ENCODE measurements at places on chromosomes 2 and 18.

DNA sequence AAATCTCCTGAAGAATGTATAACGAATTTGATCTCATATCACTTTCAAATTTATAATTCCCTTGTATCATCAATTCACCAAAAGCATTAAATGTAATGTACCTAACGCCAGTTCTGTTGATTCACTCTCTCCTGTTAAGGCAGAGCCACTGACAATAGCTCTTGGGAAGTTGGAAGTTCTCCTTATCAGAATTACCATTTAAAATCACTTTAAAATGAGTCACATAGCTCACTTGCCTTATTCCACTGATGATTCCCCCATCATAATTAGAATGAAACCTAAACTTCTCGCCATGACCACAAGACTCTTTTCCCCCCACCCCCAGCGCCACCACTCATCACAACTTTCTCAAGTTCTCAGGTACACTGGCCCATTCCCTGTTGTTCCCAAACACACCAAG lies 117.1 kb downstream of the PID1 start:
- DNase-seq: no peak

DNA sequence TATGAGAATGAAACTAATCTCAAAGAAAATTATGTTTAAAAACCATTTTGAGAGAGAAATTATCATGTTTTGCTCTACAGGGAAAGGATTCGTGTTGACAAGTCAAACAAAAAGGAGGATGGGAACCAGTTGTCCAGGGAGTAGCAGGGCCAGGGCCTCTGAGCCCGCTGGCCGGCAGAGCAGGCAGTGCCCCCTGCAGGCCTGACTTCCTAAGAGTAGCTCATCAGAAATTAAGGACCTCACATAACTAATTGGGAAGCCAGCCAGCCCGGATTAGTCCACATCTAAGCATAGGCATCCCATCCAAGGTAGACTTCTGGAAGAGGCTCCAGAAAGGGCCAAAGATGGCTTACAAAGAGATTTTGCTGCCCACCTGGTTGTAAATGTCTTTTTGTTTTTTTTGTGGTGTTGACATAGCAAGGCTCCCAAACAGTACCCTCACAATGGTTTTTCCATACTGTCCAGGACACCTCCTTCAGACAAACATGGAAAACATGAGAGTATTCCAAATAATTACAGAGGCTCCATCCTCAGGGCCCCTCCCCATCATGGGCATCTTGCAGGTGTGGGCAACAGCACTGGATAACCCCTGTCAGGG lies 241.2 kb upstream of the TANK start:
- DNase-seq: peak; percentile 2

- no peak for DNase-seq
Measured at GRCh38 chr2:164888592-164888991, 47.0 kb upstream of the COBLL1 start.

GRCh38 chr2:186592137-186592875 lies 2.5 kb downstream of the ITGAV start:
- no peak for DNase-seq

Data from bone marrow (tissue), 2 donors.